ENCODE measurements at places on chromosomes 2 and 18.

GRCh38 chr2:170141865-170142264 is 36.1 kb upstream of the MYO3B start:
- DNase-seq = no peak

DNA sequence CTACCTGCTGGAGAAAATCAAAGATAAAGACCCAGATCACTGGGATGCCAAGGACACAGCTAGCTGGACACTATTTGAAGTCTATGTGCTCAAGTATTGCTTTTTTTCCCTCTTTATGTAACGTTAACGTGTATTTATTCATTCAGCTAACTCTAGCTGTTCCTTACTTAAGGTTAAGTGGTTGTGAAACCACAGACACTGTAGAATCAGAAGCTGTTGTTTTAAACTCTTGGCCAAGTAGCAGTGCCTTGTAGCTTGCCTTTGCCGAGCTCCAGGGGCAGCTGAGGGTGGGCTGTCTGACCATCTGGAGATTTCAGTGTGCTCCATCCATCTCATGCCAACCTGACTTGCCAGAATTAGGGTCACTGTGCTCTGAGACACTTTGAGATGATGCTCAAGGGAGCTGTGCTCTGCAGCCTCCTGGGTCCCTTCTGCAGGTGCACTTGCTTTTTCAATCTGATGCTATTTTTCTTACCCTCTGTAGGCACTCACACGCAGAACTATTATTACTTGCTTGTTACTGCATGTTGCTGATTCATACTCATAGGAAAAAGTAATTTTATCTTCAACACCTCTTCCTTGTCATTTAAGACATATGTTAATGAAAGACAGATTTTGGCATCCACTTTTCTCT is 116.2 kb downstream of the METTL8 start:
- no peak for DNase-seq

DNA sequence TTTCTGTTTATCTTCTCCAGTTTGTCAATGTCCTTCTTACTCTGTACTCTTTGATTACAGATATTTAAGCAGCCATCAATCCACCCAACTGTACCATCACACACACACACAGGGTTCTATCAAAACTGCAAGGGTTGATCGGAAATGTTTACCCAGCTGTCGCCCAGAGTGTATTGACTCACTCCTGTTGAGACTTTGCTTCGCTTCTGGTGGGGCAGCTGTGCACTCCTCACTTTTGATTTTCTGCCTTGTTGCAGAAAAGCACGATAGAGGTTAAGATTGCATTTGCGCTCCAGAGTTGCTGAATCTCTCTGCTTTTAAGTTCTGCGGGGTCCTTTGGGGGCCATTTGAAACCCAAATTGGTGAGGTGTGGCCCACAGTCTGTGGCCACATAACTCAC is 216.2 kb downstream of the SETBP1 start:
- no peak for DNase-seq

- DNase-seq = no peak
Measured at GRCh38 chr2:195168369-195168768, 488.7 kb upstream of the SLC39A10 start.

DNA sequence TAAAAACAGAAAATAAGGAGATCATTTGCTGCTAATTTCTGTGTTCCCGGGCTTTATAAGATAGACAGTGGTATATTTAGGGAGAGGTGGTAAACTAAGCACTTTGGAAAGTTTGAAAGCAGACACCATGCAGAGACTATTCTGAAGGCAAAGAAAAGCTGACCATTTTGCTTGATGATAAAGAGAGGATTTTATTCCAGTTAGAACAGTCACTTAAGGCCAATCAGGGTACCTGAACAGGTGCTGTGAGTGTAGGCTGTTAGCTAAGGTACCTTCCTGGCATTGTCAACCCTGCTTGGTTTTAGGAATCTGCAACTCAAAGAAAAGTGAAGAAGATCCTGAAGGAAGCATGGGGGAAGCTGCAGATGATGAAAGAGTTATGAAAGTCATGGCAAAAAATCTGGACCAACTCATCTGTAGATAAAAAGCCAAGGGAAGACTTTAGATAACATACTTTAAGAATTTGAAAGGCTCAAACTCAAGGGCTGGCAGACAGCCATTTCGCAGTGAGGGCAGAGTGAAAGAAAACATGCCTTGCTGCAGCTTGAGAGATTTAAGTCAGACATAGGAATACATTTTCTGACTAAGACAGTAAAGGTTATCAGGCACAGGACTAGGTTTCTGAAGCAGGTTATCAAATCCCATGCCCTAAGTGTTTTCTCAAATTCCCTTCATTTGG is 80.1 kb upstream of the ARL5A start:
- DNase-seq = no peak
